Stimulated activated effector memory CD8-positive, alpha-beta T cell treated with anti-CD3 and anti-CD28 coated beads, Interleukin-12 subunit alpha, Interleukin-12 subunit beta, amount 100 ng/mL, for 72 hours (primary cell): ENCODE measurements at places on chromosomes 1 and 21.

- DNase-seq, result peak; percentile 64
Observed at GRCh38 chr1:20430355-20431175, 55.4 kb downstream of the CAMK2N1 start.

- DNase-seq, result no peak
Observed at GRCh38 chr1:221788466-221788865, 46.6 kb upstream of the DUSP10 start.

GRCh38 chr1:9182784-9183257, 51.8 kb upstream of the H6PD start:
- no peak for DNase-seq

DNA sequence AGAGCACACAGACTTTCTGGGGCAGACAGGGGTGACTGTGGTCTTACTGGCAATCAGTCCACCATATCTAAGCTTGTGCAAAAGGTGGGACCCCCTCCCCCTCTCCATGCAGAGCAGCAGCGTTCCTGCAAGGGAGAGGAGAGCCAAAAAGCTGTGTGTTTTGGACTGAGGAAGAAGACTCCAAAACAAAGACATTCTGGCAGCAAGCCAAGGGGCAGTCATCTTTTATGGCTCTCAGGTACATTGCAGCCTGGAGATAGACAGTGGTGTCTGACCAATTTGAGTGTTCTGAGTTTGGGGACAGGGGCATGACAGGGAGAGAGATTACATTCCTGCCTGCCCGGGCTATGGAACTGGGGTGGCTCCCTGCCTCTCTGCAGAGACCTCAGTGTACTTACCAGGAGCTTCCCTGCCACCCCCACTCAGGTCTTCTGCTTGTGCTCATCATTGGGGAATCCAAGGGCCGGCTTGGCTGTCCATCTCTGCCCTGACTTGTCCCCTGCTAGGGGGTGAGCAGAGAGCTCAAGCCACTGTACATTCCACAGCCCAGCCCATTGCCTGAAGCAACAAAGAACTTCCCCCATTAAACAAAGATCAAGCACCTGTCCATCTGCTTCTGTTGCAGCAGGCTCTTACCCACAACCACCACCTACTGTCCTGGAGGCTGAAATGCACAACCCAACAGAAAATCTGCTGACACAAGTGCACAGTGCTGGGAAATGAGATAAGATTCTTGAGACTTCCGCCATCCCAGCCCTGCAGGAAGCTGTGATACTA, 131.1 kb downstream of the EVI5 start:
- no peak for DNase-seq

- DNase-seq, result peak; percentile 67
Observed at GRCh38 chr1:227946624-227947385, 927 bp downstream of the WNT9A start.

DNA sequence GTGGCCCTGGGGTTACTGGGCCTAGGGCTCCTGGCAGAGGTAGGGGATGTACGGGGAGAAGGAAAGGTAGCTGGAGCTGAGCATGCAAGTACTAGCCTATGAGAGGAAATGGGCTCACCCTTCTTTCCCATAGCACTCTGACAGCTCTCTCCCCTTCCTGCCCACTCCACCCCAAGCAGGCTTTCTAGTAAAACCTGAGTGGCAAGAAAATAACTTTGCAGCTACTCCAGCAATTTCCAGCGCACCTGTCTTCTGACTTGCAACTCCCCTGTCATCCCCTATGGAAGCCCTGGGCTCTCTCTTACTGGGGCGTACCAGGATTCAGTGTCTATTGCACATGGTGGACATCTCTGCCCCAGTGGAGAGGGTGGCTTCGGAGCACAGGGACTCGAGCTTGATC, 6.7 kb upstream of the IVL start:
- no peak for DNase-seq

DNA sequence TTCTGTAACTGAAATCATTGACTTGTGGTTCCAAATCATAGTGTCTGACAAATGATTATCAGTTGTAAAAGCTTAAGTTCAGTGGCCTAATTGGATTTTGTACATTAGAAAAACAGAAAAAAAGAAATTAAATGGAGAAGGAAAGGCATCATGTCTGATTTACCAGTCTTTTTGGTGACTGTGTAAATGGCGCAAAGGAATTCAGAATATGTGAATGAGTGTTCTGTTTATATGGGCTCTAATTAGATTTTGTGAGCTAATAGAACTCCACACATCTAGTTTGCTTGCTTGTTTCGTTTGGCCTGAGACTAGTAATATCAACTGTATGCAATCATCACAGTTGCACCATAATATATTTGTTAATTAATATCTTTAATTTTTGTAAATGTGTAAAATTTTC, 151.7 kb downstream of the PLA2G4A start:
- no peak for DNase-seq

- DNase-seq, result no peak
Observed at GRCh38 chr21:26140926-26141325, 29.6 kb downstream of the APP start.

GRCh38 chr1:181985936-181986906, 75.3 kb downstream of the ZNF648 start:
- DNase-seq, result no peak

- no peak for DNase-seq
Observed at GRCh38 chr1:189821833-189822232, 655.8 kb downstream of the BRINP3 start.

DNA sequence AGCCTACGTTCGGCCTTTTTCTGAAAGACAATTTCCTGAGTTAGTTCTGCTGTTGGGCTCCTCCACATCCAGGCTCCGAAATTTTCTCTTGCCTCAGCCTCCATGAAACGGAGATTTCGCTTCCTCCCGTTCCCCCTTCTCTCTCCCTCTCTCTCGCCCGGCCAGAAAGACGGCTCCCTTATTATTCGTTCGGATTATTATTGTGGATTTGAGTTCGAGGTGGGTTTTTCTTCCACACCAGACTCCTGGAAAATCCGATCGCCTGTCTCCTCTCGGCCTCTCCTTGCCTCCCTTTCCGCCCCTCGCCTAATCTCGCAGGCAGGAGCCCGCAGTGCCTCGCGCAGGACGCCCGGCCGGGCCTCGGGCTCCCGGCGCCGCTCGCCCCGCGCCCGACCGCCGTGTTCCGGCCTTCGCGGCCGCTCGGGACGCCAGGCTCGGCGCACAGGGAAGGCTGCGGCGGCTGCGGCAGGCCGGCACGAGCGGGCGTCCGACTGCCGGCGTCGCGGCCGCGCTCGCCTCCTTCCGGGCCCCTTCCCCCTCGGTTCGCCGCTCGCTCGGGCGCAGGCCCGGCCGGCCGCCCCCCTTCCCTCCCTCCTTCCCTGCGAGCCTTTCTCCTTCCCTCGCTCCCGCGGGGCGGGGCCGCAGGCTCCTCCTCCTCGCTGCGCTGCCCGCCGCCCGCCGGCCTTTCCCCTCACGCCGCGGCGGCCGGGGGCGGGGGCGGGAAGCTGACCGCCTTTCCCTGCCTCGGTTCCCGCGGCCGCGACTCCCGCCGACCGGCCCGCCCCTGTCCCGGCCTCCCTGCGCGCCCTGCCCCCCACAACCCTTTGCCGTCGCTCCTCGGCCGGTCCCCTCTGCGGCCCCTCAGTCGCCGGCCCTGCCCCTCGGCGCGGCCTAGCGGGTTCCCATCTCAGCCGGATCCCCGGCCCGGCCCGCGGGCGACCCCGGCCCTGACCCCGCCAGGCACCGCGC, at the start of gene ARHGEF11:
TSS of gene ARHGEF11 (minus strand) at position 493 of the 969 bp plus-strand sequence. CDS start 1,412 bp downstream, outside the sequence.
- peak; percentile 19 for DNase-seq

DNA sequence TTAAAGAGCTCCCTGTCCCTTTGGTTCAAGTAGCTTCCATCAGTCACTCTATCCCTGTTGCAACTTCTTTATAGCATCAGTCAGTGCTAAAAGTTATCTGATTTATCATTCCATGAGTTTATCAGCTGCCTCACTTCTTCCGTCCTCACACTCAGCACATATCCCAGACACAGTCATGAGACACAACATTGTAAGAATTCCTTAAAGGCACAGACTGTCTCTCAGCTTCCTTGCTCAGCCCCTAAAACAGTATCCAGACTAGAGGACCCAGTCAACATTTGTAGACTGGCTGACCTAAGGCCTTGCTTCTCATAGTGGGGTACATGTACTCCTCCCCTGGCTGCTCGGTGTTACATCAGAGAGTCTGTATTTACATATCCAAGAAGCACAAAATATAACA, 164.9 kb upstream of the ADGRL2 start:
- DNase-seq, result no peak

- no peak for DNase-seq
Observed at GRCh38 chr1:231596337-231596791, 30.2 kb upstream of the DISC1 start.

DNA sequence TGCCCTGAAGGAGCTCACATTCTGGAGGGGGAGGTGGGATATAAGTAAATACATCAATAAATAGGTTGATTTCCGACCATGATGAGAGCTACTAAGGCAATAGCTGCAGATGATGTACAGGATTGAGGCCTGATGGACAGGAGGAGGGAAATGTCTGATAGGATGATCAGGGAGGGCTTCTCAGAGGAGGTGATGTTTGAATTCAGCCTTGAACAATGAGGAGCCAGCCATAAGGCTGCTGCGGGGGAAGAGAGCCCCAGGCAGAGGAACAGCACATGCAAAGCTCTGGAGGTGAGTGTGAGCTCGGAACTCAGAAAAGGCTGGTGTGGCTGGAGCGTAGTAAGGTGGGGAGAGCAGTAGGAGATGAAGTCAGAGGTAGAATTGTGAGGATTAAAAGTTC, 411.7 kb downstream of the PTPRU start:
- no peak for DNase-seq

GRCh38 chr1:2472109-2472508, 4.0 kb upstream of the PLCH2 start:
- no peak for DNase-seq

DNA sequence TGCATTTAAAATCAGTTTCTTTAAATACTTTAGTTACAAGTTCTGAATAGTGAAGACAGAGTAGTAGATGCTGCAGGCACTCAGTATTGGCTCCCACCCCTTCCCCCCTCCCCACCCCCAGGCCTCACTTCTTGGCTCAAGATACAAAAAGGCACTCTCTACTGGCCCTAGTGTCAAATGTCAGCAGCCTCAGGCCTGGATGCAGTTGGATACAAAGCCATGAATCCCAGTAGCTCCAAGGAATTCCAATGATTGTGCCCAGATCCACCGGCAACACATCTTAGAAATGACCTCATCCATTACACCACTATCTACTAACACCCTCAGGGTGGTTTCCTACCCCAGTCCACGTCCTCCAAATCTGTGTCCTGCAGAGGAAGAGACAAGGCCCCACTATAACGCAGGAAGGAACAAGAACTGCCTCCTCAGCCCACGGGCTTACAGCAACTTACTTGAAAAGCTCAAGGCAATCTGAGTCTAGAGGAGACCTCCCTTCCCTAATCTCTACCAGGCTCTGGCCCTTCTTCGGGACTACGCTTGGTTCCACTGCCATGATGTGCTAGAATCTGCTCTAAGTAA, 17.6 kb downstream of the ACADM start:
- DNase-seq, result no peak

DNA sequence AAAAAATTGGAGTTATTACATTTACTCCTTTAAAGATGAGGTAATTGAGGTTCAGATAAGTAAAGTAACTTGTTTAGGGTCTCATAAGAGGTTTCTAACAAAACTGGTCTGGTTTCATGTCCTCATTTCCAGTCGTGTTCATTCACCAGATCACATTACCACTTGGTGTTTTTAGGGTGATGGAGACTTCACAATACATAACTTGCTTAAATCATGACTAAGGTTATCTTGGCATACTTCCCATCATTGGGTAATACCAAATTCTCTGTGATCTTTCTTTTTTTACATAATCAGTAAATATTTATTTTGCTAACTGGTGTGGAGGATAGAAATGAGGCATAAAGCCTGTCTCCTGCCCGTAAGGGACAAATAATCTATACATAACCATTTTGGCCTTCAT, 31.6 kb upstream of the RPTN start:
- no peak for DNase-seq

GRCh38 chr1:202854787-202855186, 34.2 kb downstream of the RABIF start:
- no peak for DNase-seq

DNA sequence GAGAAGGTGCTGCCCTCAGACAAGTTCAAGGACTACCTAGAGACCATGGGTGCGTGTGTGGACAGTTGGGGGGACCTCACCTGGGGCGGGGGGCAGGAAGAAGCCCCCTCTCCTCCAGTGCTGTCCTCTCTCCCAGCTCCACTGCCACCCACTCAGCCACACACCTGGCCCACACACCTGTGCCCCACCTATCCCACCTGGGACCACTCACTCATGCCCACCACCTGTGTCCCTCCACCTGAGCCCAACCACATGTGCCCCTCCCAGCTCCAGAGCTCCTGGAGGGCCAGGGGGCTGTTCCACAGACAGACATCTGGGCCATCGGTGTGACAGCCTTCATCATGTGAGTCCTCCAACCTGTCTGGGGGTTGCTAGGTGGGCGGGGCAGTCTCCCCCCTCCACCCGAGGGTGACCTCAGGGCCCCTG, 29.0 kb downstream of the TRIM11 start:
- DNase-seq, result no peak

DNA sequence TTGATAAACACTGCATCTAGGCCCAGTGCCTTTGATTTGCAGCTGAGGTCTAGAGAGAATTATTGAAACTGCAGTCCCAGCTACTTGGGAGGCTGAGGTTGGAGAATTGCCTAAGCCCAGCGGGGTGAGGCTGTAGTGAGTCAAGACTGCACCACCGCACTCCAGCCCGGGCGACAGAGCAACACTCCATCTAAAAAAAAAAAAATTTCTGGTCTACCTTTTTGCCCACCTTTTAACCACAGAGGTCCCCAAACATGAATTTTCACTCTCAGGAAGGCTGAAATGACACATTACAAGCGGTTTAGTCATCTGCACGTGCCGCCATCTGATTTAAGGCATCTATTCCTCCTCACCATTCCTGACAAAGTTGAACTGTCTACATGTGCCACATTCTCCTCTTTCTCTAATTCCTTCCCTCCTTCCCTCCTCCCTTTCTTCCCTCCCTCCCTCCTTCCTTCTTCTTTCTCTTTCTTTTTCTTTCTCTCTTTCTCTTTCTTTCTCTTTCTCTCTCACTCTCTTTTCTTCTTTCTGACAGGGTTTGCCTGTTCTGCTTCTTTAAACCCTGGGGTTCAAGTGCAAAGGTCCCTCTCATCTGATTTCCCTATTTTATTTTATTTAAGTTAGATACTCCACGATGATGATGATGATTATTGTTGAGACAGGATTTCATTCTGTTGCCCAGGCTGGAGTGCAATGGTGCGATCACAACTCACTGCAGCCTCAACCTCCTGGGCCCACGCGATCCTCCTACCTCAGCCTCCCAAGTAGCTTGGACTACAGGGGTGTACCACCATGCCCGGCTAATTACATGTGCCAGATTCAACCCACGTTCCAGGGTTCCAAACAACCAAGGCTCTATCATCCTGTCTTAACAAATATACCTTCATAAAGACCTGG, 3.0 kb upstream of the SOD1 start:
- DNase-seq, result no peak

GRCh38 chr1:21327566-21328323, 37.5 kb upstream of the ECE1 start:
- DNase-seq, result no peak

- DNase-seq, result no peak
Observed at GRCh38 chr1:36350659-36351226, 27.3 kb upstream of the EVA1B start.
